ENCODE measurements at places on chromosomes 6 and 20. TPM values are rescaled to one million over a fixed set of nuclear protein-coding genes. Genes with fewer than 3 reads are reported as not detected.

The GJA10 gene
- not detected for total RNA-seq

The SLC22A16 gene
- total RNA-seq, result 3.8 TPM

The NRSN2 gene
- 56.9 TPM for total RNA-seq

The C20orf202 gene
- not detected for total RNA-seq

The COL20A1 gene
- not detected for total RNA-seq

The KHDC1L gene
- not detected for total RNA-seq

The CDYL gene
- 22.7 TPM for total RNA-seq

The EPPIN gene
- not detected for total RNA-seq

The LINC00237 gene
- not detected for total RNA-seq

The PRPH2 gene
- not detected for total RNA-seq

The DLK2 gene
- total RNA-seq, result not detected

The UNC93A gene
- not detected for total RNA-seq

The APOBEC2 gene
- total RNA-seq, result not detected

The LCA5 gene
- total RNA-seq, result 7.0 TPM

The MUC21 gene
- total RNA-seq, result not detected

The LHFPL5 gene
- not detected for total RNA-seq

The BMP7 gene
- 1.5 TPM for total RNA-seq

The MUC22 gene
- total RNA-seq, result not detected

The TAP2 gene
- 17.3 TPM for total RNA-seq

The RIN2 gene
- total RNA-seq, result 121 TPM

The TRIM26 gene
- 36.0 TPM for total RNA-seq

The SAPCD1 gene
- 13.3 TPM for total RNA-seq

The LY6G6C gene
- total RNA-seq, result not detected

The PKHD1 gene
- total RNA-seq, result not detected

The TFAP2A gene
- total RNA-seq, result 0.78 TPM

The OGFRL1 gene
- total RNA-seq, result 26.9 TPM

The RAB44 gene
- total RNA-seq, result not detected

The ULBP2 gene
- not detected for total RNA-seq

The SLC16A10 gene
- total RNA-seq, result 32.4 TPM

The PFDN4 gene
- total RNA-seq, result 73.2 TPM

The DSP gene
- total RNA-seq, result 6.7 TPM

The CLPSL1 gene
- total RNA-seq, result not detected

The OR2J3 gene
- total RNA-seq, result not detected

The BNIP5 gene
- total RNA-seq, result not detected

The PSMB8 gene
- 28.4 TPM for total RNA-seq

The NRN1 gene
- total RNA-seq, result 7.5 TPM

The TUBB1 gene
- 0.54 TPM for total RNA-seq

The HAO1 gene
- total RNA-seq, result not detected

The C20orf204 gene
- total RNA-seq, result 3.2 TPM
